NCI-H526 (cell line): ENCODE measurements at places on chromosomes 12 and 14.

GRCh38 chr14:57749267-57749666 lies 116.6 kb downstream of the SLC35F4 start:
- DNase-seq = no peak

- no peak for DNase-seq
Observed at GRCh38 chr12:80857311-80857710, 80.4 kb downstream of the LIN7A start.

- DNase-seq = no peak
Observed at GRCh38 chr12:92562063-92562734, 140.6 kb upstream of the PLEKHG7 start.

DNA sequence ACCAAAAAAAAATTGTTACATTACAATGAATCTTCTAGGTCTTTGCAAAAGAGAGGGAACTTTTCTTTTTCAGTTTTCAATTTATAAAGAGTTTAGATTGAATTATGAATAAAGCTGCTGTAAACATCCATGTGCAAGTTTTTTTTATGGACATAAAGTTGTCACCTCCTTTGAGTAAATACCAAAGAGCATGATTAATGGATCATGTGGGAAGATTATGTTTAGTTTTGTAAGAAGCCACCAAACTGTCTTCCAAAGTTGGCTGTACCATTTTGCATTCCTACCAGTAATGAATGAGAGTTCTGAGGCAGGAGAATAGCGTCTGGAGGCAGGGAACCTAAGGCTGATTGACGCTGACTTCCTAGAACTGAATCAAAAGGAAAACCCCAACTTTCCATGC lies 30.2 kb downstream of the LEMD3 start:
- DNase-seq = no peak

DNA sequence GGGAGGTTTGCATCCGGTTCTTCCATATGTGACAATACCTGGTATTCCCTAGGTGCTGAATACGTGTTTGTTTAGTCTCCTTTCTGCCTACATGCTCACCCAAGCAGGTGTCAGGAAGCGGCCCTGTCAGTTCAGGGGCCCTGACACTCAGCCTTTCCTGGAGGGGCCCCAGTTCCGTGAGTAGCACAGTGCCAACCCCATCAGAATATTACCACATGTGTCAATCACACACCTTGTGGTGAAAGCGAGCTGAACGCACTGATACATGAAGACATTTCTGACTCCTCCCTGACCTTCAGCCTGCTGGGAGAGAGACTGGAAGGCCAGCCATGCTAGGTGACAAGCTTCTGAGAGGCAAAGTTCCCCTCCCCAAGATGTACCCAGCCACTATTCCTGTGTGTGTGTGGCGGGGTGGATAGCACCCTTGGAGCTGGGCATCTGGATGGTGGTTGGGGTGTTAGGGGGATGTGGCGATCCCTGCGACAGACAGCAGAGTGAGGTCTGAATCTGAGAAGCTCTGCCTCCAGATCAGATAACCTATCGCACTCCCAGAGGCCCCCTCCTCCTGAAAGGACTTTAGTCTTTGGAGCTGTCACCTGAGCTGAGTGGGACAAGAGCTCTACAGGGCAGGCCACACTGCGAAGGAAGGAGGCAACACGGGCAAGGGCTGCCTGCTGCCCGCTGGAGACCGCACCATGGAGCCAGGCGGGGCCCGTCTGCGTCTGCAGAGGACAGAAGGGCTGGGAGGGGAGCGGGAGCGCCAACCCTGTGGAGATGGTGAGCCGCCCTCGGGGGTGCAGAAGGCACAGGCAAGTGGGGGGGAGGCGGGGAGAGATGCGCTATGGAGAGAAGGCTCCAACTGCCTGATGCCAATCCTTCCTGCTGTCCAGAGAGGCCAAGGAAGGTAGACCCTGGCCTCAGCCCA lies at the start of gene SOAT2:
Gene SOAT2 (plus strand): TSS at position 604 of the 925 bp plus-strand sequence. CDS start 92 bp downstream, at position 696.
- DNase-seq = no peak

DNA sequence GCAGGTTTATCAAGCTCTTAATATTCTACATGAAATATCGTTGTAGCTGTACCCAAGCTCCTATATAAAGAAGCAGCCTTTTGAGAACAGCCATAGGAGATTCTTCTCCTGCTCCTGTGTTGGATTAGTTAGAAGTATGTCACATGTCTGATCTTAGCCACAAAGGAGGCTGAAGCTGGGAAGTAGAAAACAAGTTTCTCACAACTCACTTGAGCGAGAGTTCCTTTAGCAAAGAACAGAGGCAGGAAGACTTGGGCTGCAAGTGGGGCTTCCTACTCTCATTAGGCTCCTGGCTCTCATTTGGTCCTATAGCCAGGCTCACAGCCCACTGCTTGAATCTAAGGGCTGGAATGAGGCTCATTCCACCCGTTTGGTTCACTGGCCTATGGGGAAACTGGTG lies 281.9 kb downstream of the BTG1 start:
- no peak for DNase-seq
